ENCODE measurements at places on chromosomes 4 and X.

- DNase-seq: no peak
These were observed 247.7 kb upstream of the FTHL17 start for GRCh38 chrX:31319586-31319985.

DNA sequence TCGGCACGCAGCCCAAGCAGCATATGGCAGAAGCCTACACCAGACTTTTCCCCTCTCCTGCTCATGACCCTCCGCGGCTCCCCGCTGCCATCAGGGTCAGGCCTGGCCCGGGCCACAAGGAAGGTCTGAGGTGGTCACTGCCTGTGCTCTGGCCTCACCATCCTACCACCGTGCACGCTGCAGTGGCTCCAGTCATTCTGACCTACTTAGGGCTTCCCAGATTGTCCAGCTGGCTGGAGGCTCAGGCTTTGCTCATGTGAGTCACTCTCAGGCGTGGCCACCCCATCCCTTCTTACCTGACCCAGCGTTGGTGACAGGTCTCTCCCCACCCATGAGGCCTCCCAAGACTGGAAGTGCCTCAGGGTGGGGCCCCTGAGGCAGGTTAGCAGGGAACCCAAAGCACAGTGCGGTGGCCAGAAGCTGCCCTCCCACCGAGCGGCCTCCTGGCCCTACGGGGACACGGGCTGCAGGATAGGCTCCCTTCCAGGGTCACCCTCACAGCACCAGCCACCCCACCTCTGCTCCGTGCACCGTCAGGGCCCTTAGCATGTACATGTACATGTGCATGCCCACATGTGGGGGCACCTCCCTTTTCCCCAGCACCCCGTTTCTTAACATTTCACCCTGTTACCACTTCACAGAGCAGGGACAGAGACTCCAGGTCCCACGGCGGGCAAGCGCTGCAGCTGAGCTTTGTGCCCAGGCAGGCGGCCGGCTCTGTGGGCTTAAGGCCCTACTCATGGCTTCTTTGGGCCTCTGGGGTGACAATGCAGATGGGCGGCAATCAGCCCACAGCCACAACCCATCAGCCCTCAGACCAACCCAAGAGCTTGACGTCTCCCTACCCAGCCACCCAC lies 2.2 kb downstream of the TREX2 start:
- DNase-seq: no peak

DNA sequence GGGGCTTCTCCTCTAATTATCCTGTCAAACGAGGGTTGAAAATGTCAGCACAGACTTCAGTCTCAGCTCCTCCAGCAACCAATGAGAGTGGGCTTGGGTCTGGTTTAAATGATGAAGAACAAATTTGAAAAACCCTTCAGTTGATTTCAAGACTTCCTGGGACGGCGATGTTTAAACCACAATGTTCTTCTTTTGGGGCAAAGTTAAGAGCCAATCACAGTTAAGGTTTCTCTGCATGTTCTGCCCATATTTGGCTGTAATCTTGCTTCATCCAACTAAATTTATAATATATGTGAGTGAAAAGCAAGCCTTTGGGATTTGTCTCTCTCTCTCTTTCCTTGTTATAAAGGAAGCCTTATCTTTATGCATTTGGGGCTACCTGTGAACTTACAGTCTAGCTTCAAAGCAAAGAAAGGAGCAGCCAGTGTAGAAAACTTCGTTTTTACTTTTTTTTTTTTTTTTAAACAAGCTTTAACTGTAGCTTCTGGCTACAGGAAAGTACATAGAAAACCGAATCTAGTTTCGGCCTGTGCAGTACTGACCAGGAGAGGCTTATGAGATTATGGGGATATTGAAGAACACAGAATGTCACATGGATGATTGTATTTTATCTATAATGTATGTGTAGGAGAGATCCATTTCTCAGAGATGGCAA lies 46.8 kb upstream of the FAM9C start:
- DNase-seq: no peak

- no peak for DNase-seq
These were observed 558.3 kb upstream of the GRIA3 start for GRCh38 chrX:122625821-122626220.

GRCh38 chr4:85986266-85986665 lies 373.6 kb downstream of the MAPK10 start:
- no peak for DNase-seq

DNA sequence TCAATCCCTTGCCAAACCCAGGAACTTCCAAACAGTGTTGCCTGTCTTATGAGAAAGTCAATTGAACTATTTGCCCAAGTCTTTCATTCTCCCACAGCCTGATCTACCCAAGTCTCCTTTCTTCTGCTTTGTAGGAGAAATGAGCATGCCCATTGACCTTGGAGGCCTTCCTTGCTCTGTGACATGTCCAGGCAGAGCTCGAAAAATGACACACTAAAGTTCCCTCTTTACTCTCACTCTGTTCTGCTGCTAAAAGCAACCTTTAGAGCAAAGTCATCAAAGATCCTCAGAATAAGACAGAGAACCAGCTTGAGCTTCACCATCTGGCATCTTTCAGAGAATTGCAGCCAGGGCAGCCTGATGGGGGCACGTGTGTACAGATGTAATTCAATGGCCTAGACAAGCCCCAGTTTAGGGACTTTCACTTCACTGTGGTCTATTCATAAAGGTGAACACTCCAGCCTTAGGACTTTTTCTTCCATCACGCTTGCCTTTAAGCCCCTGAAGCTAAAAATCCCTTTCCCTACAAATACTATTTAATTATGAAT lies 136.4 kb downstream of the AMELX start:
- no peak for DNase-seq

DNA sequence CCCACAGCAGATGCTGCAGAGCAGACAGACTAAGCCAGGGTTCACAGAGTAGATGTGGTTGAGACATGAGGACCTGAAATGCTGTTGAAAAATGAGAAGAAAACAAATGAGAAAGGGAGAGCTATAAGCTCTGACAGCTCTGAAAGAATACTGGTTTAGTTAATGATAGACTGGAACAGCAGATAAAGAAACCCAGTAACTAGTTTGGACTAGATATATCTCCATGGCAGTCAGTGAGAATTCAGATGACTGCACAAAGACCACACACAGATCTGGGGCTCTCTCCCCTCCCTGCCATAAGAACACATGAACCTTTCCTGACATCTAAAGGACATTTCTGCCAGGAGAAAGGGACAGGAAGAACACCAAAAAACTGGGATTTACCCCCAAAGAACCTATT lies 8.2 kb downstream of the NAA11 start:
- DNase-seq: no peak

DNA sequence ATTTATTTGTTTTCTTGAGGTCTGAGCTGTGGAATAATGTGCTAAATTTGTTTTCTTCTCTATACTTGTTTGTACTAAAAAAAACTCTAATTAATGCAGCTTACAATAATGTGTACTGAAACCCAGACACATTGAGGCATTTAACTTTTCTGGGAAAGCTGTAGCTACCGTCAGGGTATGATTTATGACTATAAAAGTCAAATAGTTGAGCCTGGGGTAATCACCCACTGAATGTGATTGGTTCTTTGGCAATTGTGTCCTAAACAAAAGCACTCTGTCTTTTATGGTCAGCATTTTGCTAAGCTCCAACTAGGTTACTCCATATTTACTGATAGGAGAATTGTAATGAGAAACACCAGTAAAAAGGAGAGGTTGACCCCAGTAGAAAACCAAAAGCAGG lies 65.9 kb upstream of the CBLL2 start:
- DNase-seq: no peak

Measured in NCI-H2227 treated with DMSO at 0.1 percent for 48 hours (cell line).